IPS DF 6.9 (cell line): ENCODE measurements at places on chromosomes 16 and 17.

DNA sequence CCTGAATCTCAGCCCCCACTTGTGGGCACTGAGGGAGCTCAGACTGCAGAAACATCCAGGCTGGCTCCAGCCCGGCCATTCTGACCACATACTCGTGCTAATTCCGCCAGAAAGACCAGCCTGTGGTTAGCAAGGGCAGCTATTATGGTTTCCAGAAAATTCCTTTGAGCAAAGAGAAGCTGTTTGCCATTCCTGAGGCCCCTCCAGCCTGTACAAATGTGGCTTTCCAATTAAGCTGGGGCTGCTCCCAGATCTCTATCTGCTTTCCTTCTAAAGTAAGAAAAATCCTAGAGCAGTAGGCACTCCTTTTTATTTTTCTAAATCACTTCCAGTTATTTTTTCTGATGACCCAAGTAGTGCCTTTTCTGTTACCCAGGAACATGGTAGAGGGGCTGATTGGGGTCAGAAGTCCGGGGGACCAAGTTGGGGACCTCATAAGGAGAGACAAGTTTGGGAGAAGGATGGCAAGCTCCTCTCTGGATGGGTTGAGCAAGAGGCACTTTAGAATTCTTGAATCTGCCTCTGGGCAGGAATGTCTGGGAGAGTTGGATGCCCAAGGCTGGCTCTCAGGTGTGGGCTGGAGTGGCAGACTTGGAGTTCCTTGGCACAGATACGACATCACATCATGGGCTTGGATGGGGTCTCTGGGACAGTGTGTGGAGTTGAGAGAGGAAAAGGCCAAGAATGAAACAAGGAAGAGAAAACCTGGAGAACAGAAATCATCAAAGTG lies 83.3 kb upstream of the TNRC6C start:
- no peak for DNase-seq

DNA sequence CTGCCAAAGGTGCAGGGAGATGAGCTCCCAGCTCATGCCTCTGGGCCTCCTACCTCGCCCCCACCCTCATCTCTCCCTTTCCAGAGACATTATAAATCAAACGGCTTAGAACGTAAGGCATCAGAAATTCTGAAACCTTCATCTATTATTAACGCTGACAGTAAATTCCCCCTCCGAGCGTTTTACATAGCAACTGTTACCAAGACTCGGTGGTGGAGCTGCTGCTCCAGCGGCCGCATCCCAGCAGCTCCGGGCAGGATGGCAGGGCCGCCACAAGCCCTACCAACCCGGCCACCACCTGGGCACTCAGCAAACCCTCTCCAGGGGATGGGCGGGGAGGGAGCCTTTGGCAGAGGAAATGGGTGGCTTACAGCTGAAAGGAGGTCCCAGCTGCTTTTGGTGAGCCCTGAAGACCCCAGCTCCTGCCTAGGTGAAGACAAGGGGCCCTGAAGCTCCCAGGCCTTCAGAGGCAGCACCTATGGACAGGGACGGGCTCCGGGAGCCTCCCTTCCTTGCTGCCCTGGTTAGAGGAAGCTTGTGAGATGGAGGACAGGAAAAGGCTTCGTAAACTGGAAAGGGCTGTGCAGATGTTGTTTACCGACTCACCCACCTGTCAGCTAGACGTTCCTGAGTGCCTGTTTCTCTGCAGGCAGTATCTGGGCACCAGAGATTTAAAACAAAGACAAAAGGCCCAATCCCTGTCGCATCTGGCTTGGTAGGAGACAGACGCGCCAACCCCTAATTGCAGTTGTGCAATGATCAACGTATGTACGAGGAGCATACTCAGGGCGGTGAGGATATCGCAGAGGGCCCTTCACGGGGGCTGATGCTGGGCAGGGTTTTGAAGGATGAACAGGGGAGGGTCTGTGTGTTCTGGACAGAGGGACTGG lies 76.9 kb downstream of the RAI1 start:
- no peak for DNase-seq

DNA sequence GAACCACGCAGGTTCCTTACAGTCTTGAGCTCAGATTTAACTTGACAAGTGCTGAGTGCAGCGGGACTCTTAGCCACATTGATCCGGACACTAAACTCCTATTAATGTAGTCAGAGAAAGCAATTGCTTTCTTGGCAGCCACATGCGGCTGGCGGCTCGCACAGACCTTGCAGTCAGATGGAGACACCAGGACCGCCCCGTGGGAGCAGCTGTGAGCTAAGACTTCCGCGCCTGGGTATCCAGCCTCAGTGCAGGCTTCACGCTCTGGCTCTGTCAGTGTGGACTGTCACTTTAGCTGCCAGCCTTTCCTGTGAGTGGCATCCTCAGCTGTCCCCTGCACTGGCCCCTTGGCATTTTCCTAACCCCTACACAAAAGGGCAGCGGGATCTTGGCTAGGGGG lies 80.9 kb upstream of the NLRP1 start:
- no peak for DNase-seq

- DNase-seq, result no peak
Observed at GRCh38 chr17:5975661-5976060, 94.5 kb upstream of the WSCD1 start.

DNA sequence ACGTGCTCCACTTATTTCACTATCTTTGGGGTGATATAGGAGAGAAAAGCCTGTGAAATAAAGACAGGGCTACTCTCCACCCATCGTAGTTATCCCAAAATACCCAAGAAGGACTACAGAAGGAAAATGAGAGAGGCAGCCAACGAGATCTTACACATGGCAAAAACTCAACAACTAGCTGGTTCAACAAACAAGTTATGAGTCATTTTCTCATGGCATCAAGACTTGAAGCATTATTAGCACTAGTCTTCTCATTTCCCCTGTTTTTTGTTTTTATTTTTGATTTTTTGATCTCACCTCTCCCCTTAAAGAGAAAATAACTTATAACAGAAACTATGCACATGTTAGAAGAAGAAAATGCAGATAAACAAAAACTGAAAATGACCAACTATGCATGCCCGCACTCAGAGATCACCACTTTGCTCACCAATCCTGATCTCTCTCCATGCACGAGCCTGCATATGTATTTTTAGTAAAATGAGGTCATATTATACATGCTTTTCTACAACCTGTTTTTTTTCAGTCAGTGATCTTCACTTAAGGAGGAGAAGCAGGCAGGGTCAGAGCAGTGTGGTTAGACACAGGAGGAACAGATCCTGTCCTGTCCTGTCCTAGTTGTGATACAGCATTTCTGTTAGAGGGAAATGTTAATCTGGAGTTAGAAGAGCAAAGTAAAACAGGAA lies 22.8 kb downstream of the FAM117A start:
- DNase-seq, result no peak

DNA sequence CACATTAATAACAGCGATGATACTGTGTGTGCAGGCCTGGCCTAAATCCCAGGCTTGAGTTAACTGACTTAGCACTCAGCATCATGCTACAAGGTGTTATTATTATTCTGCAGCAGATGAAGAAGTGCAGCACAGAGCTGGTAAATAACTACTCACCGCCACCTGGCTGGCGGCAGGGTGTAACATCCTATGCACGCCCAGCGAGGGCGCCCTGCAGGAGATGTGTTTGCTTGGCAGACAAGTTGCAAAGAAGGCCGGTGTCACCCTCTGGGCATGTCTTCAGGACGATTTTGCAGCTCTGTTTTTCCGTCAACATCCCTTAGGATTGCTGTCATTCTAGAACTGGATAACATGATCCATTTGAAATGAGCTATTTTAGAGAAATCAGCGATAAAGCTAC lies 30.1 kb downstream of the DNAH9 start:
- no peak for DNase-seq

DNA sequence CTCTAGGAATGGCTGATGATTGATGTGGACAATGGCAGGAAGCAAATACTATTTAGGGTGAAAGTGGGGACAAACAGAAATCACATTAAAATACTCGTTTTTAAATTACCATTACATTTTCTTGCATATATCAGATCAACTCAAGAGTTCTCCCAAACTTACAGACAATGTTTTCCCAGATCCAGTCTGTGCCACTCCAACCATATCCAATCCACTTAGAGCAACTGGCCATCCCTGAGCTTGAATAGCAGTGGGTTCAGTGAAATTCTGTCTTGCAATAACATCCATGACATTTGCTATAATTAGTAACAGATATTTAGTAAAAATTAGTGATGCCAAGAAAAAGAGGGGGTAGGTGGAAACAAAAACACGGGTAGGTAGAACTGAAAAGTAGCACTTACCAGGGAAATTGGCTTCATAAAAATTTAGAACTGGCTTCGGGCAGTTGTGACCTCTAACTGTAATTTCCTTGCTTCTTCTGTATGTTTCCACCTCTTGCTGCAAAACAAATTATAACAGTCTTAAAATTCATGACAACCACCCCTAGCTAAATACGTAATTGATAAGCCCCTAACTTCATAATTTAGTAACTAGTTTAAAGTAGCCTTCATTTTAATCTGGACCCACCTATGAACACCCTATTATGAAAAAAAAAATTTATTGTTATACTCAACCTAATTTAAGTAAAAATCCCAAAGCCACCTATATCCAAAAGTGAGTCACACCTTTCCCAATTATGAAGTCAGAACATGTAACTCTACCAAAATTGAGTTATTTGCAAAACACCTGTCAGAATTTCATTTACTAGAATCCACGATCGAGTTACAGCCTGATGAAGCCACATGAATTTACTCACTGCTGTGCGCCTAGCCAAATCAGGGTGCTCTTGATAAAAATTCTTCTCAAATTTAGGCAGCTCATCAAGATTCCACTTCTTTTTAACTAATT lies 2.0 kb downstream of the DDX5 start:
- no peak for DNase-seq

DNA sequence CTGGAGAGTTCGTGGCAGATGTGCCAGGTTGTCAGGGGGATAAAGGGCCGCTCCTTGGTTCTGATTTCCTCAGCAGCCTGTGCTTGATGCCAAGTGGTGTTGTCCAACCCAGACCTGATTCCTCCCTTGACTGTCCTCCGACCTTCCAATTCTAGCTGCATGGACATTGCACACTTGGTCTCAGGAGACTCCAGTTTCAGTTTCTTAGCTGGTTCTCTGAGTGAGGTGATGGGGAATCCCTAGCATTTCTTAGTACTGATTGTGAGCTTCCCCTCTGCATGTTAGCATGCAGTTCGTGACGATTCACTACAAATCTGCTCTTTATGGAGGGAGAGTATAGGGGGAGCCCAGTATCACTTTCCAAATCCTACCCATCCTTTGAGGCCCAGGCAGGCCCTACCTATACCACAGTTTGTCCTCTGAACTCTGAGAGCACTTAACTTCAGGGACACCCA lies 12.4 kb upstream of the CCR7 start:
- no peak for DNase-seq

GRCh38 chr17:60090417-60090816 lies 11.7 kb upstream of the HEATR6 start:
- no peak for DNase-seq

DNA sequence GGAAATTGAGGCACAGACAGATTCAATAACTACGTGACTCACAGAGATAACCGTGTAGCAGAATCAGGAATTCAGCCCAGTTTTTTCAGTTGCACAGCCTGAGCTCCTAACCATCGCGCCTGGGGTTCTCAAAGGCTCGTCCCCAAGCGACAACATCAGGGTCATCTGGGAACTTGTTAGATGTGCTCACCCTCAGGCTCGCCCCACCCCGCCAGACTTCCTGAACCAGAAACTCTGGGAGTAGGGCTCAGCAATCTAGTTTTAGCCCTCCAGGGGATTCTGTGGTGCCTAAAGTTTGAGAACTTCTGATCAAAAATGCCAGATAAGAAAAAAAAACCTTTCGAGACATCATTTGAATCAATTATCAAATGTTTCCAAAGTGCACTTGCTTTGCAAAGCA lies 559.8 kb downstream of the WWOX start:
- no peak for DNase-seq

- DNase-seq, result no peak
Observed at GRCh38 chr16:88639231-88640038, 1.1 kb downstream of the IL17C start.

DNA sequence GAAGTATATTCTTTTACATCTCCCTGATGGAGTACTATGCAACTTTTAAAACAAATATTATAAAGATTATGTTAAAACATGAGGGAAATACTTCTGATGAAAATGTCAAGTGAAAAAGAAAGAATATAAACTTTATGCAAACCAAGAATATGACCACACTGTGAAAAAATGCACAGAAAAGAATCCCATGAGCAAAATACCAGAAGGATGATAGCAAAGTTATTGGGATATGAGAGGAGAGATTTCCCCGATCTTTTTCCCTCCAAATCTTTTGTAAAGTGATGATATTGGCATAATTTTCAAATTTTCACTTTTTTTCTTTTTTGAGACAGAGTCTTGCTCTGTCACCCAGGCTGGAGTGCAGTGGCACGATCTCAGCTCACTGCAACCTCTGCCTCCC lies 36.6 kb upstream of the SMURF2 start:
- DNase-seq, result no peak

- DNase-seq, result no peak
Observed at GRCh38 chr16:23160574-23160973, 11.3 kb upstream of the USP31 start.

DNA sequence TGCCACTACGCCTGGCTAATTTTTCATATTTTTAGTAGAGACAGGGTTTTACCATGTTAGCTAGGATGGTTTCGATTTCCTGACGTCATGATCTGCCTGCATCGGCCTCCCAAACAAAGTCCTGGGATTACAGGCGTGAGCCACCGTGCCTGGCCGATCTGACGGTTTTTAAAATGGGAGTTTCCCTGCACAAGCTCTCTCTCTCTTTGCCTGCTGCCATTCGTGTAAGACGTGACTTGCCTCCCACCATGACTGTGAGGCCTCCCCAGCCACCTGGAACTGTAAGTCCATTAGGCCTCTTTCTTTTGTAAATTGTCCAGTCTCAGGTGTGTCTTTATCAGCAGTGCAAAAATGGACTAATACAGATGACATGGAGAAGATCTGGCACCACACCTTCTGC lies 4.7 kb upstream of the FLCN start:
- DNase-seq, result no peak

DNA sequence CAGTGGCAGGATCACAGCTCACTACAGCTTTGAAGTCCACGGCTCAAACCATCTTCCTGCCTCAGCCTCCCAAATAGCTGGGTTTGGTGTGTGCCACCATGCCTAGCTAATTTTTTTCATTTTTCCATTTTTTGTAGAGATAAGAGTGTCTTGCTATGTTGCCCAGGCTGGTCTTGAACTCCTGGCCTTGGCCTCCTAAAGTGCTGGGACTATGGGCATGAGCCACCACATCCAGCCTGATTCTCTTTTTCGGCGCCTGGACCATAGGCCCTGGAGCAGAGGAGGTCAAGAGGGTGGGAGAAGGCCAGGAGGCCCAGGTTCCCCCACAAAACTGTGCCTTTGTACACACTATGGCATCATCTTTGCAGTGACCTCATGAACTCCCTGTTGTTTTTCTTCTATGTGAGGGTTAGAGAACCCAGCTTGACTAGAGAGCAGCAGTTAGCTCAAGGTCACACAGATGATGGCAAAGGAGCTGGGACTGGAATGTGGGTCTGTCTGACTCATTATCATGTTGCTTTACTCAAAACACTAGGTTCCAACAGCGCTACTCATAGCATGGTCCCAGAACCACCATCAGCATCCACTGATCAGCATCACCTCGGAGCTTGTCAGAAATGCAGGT lies 16.3 kb downstream of the SCN4A start:
- DNase-seq, result no peak

DNA sequence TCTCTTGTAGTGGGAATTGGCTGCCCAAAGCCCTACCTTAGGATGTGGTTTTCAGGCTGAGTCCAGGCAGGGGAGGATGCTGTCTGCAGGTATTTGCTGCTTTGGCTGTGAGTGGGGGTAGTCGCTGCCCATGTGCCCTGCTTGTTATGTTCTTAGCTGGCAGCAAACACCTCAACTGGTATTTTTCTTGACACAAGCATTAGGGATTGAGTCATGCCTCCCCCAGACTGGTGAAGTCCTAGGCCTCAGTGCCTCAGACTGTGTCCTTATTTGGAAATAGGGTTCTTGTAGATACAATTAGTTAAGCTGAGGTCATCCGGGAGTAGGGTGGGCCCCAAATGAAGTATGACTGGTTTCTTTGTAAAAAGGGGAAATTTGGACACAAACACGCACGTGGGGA lies 808.3 kb upstream of the EEF2KMT start:
- no peak for DNase-seq
